ENCODE measurements at places on chromosomes 1 and 21.

DNA sequence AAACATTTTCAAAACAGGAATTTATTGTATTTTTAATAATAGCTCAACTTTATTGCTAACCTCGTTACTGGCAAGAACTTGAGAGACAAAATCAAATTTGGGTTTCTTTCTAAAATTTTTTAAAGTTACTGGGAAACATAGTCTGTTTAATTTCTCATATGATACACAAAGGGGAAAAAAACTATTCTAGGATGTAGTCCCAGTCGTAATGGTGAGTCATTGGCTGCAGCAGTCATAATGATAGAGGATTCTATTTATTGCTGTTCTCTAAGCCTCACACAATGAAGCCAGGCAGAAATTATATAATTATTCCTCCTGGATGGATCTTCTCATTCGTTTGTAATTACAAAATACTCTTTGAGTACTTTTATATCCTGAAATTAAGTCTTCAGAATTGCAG is 326.5 kb upstream of the SGIP1 start:
- DNase-seq = no peak

DNA sequence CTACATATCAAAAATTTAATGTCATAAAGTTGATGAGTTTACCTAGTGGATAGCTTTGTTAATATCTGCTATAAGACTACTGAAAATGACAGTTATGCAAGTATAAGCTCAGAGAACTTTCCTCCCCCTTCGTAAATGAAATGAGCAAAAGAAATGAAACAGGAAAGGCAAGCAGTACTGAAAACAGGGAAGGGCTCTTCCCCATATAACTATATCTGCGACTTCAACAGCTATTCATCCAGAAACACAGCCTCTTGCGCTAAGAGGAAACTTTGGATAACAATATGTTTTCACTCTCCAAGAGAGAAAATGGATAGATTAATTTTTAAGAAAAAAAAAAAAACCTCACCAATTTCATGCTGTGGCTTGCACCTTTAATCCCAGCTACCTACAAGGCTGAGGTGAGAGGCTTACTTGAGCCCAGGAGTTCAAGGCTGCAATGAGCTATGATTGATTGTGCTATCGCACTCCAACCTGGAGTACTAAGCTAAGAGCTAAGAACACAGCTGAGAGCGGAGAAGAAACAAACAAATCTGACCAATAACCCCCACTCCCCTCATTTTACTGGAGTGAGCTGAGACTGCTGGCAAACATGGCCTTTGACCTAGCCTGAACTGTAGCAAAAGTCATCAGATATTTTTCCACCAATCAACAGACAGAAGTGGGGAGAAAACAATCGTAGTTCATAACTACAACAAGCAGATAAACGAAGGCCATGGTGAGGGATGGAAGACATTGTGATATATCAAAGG is 29.0 kb downstream of the METTL18 start:
- DNase-seq = no peak

- peak; percentile 30 for DNase-seq
These were observed 43.4 kb upstream of the MRPS6 start for GRCh38 chr21:34029743-34030528.

DNA sequence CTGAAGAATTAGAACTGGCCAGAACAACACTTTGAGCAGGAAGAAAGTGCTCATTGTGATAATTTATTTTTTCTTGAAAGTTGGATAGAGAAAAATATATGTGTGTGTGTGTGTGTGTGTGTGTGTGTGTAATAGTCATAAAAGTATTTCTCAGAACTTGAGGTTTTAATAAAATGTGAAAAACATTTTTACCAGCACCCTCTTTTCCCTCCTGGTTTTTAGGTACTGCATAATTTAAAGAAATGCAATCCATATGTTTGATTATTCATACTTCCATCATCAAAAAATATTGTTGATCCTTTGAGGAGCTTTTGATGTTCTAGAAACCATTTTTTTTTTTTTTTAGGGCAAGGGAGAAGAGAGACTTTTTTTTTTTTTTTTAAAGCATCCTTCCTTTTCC is 66.8 kb upstream of the JUN start:
- no peak for DNase-seq

DNA sequence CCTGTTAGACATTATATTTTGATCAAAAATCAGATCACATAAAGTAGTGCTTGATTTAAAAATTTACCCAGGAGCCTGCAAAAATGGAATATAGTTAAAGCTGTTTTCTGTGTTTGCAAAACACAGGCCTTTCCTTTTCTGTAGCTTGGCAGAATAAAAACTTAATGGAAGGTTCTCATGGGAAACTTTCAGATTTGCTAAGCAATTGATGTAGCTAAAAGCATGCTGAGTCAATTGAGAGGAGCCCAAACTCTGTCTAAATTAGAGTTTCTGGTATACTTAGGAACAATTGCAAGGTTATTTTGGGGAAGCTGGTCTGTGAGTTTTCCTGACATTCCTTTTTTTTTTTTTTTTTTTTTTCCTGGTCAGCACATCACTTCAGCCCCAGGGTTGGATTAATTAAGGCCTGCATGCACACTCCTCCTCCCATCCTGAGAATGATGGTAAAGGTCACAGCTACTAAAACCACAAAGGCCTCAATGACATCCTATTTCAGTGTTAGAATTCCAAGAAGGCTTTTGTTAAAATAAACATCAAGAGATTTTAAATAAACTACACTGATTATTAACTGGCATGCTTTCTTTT is 608.7 kb downstream of the PLPP3 start:
- no peak for DNase-seq

DNA sequence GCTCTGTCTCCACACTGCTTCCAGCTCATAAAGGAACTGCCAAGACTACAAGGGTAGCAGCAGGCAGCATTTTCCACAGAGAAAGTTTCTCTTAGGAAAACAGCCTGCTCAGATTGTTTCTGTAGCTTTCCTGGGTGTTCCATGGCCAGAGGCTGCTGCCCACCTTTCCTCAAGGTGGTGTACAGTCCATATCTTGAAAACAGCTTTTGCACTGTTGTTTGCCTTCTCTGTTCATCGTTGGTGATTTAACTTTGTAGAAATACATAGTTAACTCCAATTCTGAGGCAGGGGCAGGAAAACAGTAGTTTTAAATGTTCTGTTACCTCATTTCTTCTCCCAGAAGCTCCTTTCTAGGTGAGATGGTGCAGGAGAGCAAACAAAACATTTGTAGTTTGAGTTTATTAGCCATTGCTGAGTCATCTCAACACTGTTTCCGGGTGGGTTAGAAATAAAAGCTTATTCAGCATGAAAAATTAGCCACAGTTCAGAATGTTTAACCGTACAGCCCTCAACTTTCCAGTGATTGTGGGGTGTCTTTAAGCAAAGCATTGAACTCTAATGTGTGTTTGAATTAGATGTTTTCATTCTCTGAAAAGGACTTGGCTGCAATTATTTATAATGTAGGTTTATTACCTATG is 41.7 kb downstream of the DIP2A start:
- DNase-seq = peak; percentile 14

GRCh38 chr1:117609471-117609911 is 3.6 kb downstream of the TENT5C start:
- no peak for DNase-seq

- no peak for DNase-seq
These were observed 1.1 kb downstream of the AKR1A1 start for GRCh38 chr1:45551684-45552083.

DNA sequence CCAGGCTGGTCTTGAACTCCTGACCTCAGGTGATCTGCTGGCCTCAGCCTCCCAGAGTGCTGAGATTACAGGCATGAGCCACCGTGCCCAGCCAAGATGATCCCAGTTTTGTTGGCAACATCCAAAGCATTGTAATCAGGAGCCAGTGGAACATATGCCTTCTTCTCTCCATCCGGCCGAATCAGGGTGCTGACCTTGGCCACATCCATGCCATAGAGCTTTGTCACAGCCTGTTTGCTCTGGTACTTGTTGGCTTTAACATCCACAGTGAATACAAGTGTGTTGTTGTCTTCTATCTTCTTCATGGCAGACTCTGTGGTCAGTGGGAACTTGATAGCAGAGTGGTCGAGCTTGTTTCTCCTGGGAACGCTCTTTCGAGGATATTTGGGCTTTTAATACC is 17.1 kb downstream of the TNFRSF8 start:
- DNase-seq = no peak

- no peak for DNase-seq
These were observed 302.2 kb upstream of the DEPDC1 start for GRCh38 chr1:68799096-68799495.

- DNase-seq = no peak
These were observed 87.6 kb downstream of the GFI1 start for GRCh38 chr1:92399076-92399475.

- no peak for DNase-seq
These were observed 3.9 kb upstream of the CLSPN start for GRCh38 chr1:35773711-35774110.

- DNase-seq = no peak
These were observed 1.7 kb upstream of the CHI3L2 start for GRCh38 chr1:111225717-111226400.

GRCh38 chr1:204446413-204447111 is 34.9 kb upstream of the PPP1R15B start:
- peak; percentile 81 for DNase-seq

GRCh38 chr1:112325504-112325903 is 70.5 kb upstream of the CTTNBP2NL start:
- DNase-seq = no peak

DNA sequence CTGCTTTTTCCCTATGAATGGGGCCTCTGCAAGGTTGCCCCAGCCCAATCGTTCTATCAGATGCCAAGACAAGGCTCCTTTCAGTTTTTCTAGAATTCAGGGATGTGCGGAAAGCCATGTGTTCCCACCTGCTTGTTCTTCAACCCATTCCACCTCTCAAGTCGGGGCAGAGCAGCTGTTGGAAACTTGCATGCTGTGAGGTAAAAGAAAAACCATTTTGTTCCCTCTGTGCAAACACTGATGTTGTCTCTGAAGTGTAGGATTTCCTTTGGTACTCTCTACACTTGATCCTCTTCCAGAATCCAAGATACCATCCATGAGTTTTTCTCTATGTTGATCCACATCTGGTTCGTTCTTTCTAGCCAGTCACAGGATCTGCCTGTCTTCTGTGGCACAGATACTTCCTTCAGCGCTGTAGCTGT is 7.3 kb downstream of the IER5 start:
- DNase-seq = no peak

- DNase-seq = no peak
These were observed 10.0 kb upstream of the TNFRSF8 start for GRCh38 chr1:12052997-12053686.

DNA sequence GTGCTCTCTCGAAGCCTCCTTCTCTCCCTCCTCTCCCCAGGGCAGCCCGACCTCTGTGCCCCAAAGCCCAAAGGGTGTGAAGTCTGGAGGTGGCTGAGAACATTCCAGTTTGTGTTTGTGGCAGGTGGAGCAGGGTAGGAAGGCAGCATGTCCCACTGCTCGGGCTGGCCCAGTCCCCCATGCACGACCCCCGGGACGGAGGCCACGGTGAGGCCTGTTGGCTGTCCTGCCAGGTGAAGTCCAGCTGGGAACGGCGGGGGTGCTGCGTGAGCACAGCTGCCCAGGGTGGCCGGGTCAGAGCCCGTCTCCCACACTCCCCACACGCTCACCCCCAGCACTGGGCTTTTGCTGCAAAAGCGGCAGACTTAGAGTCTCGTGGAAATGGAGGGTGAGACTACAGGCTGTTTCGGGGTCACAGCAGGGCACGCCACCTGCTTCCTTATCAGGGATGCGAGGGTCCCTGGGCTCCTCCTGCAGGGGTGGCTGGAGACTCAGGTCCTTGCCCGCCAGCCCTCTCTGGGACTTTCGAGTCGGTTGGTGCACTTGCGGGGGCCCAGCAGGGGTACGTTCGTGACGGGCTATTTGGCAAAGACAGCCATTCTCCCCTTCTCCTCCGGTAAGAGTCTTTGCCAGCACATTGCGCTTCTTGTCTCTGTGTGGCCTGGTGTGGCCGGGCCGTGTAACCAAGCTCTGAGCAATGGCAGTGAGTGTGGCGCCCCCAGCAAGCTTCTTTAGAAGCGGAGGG is 40.3 kb downstream of the MORN1 start:
- DNase-seq = no peak

- DNase-seq = no peak
These were observed at the start of gene FOXE3 for GRCh38 chr1:47415728-47416318. Gene FOXE3, plus strand, starts transcription at chr1:47416285. Its CDS starts 31 bp downstream, at chr1:47416316.

DNA sequence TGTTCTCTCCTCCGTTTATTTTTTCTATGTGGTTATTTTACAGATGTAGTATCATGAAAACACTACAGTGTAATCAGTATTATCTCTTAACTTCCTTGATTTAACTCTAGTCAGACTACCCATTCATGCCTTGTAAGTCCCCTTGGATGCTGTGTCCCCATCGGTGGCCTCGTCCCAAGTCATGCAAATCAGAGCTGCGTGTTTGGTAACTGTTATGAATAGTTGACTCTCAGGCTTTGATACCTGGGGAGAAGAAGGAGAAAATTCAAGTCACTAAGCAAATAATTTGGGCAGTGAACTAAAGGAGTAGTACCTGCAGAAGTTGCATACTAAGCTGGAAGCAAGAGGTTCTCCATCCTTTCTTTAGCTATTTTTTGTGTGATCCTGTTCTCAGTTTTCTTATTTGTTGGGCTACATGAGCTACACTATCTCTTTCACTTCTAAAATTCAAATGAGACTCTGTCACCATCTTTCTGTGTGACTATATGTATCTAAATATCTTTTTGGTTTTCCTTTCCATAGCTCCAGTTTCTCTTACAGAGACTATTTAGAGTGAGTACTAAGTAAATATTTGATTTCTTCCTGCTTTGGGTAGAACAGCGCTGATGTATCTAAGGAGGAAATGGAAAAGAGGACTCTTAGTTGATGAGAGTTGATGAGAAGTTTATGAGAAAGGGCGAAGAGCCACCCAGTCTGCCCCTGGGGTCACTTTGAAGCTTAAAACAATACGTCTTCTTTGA is 50.9 kb downstream of the VANGL2 start:
- DNase-seq = no peak

DNA sequence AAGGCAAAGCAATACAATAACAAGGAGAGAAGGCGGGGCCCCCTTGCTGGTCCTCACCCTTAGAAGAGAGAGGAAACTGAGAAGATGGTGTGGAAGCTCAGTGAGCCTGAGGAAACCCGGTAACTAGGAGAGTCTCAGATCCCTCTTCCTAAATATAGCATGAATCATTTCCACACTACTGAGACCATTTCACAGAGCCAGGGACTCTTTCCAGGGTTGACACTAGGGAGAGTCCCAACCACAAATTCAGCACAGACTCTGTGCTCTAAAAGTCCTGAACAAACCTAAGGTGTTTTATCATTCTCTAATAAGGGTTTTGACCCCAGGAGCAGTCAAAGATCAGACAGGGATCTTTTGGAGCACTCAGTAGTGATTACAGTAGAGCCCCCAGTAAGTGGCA is 647.7 kb downstream of the KCNT2 start:
- no peak for DNase-seq
